ENCODE measurements at places on chromosomes 2 and 18.

DNA sequence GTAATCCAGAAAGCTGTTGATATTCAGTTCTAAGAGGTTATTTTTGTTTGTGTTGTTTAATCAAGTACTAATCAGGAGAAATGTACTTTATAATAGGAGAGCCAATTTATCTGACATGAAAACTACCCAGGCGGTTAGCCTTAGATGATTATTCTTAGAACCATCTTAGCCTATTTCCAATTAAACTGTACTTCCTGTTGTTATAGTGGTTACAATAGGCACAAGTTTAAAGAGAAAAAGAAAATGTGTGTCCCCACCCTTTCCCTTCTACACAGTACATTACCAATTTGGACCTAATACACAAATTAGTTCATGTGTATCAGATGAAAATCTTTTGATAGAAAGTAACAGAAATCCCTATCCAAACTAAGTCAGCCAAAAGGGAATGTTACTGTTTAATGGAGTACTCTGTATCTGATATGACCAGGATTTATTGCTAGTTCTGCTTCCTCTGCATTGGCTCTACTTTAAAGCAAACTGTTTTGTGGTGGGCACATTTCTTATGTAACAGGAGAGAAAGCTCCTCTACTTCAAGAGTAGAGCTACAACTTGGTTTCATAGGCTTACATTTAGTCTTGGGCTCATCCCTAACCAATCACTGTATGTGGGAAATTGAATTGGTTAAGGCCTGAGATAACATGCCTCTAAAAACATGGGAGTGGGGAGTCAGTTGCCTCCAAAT is 217.9 kb downstream of the UBE2E3 start:
- no peak for DNase-seq

- no peak for DNase-seq
These were observed 8.0 kb downstream of the TNFRSF11A start for GRCh38 chr18:62332964-62333695.

DNA sequence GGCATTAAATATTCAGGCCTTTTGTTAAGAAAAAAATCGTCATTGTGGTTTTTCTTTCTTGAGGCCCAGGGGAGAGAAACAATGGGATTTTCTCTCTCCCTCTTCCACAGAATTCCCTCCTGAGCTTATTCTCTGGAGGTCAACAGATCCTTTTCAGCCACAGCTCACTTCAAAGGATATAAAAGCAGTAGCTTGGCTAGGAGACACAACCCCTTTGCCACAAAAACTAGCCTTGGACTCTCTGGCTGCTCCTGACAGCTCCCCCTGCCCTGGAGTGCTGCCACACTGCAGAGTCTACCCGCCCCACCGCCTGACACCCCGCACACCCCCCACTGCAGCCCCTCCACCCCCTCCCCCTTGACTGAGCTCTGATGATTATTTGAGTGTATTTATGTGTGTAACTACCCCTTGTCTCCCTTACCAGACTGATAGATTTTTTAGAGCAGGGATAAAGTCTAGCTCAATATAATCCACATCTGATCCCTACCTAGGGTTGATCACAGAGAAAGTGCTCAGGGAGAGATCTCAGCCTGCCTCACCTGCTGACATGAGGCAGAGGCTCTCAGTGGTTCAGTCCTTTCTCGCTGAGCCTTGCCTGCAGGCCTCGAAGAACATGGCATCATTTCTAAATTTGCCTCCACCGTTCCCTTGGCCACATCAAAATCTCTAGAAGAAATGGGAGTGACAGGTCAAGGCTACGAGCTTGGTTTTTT is 132.2 kb upstream of the SP5 start:
- no peak for DNase-seq

DNA sequence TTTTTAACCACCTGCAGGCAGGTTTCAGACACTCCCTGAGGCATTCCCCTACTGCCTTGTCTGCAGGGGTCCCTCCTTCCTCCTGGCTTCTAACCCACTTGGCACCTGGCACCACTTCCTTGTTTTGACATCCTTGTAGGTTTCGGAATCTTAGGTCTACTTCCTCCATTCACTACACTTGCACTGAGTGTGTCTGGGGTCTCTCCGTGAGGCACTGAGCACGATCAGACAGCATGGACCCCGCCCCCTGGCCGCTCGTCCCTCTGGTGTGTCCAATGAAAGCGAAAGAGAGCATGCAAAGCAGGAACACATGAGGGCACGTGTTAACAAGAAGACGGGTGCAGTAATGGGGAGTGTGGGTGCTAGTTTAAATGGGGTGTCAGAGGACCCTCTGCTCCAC is 63.8 kb downstream of the HAUS1 start:
- no peak for DNase-seq

GRCh38 chr18:55096263-55096951 is 137.1 kb upstream of the CCDC68 start:
- DNase-seq, result peak; percentile 7

- DNase-seq, result no peak
These were observed 101.2 kb downstream of the APOB start for GRCh38 chr2:20942646-20943125.

DNA sequence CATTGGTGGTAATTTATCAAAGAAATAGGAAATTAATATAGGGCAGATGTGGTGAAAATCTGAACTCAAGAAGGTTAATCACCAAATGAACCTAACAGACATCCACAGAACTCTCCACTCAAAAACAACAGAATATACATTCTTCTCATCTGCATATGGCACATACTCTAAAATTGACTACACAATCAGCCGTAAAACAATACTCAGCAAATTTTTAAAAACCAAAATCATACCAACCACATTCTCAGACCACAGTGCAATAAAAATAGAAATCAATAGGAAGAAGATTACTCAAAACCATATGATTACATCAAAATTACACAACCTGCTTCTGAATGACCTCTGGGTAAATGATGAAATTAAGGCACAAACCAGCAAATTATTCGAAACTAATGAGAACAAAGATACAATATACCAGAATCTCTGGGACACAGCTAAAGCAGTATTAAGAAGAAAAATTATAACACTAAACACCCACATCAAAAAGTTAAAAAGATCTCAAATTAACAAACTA is 31.0 kb downstream of the RBM43 start:
- no peak for DNase-seq

GRCh38 chr2:85490861-85491755 is 47.9 kb upstream of the MAT2A start:
- no peak for DNase-seq

DNA sequence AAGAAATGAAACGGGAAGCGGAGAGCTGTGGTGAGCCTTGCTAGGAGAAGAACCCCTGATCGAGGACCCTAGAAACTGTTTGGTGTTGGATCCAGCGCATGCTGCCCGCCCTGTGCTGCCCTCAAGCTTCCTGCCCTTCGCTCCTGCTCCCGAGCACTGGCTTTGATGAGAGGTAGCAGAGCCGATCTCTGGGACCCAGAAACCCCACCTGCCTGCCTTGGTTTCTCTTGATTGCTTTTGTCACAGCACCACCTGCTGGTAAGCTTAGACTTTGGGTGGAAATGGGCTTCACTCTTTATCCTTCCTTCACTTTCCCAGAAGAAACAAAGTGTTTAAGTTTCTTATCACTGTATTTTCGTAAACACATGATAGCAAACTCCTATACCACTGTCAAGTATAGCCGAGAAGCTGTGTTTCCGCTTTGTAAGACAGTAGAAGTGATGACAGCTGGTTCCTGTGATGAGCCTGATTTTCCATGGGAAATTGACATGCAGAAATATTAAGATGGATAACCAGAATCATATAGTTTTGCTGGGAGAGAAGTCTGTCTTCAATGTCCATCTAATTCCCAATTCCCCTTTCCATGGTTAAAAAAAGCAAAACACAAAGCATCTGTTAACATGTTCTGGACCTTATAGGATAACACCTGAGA is 267.4 kb downstream of the PHLPP1 start:
- peak; percentile 36 for DNase-seq

DNA sequence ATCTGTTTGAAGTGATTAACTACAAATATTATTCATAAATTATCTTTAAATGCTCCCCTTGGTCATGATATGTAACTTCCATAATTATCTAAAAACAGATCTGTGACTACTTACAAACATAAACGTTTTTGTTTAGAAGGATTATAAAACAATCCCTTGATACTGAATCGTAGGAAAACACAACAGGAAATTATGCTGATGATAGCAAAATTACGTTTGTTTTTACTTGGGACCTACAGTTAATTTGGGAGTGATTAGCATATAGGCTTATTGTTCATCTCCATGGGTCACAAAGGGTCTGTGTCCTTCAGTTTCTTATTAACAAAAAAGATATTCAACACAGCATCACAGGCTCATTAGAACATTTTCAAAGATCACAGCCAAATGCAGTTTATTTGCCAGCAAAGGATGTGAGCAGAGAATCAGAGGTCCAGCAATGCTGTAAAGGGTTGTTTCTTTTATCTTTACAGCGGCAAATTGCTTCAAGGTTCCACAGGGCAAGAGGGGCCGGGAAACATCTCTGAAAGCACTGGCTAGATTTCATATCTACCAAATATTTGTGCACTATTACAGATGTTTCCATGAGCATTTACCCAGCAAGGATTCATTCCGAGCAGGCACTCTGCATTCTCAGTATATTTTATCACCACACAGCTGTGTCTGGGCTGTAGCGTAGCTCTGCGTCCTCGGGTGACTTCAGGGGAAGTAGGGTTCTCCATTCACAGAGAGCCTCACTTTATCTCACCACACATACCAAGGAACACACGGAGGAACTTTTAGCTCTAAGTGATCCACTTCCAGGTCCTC is 4.1 kb downstream of the CCDC195 start:
- DNase-seq, result no peak

DNA sequence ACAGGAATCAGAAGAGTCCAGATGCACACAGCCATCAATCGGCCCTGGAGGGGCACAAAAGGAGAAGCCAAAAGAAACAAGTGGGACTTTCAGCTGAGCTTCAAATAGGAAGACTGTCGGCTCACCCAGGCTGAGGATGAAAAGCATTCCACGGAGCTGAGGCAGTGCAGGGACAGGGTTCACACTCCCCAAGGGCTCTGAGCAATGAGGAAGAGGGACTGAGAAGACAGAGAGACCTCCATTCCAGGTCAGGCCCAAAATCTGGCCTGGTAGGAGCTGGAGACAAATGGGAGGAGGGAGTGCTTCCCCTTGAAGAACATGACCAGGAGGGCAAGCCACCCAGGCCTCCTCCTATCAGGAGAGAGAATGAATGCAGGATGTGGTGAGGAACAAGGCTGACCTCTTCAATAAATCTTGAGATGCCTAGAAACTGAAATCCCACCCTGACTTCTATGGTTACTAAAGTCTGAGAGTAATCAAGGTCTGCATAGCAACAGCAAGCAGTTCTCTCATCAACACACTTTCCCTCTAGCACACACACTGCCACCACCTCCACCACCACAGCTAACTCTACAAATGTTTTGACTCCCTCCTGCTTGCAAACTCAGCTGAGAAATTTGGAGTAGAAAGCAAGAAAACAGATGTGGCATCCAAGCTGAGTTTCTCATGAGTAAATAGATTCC is 434.4 kb downstream of the TNS1 start:
- DNase-seq, result no peak

DNA sequence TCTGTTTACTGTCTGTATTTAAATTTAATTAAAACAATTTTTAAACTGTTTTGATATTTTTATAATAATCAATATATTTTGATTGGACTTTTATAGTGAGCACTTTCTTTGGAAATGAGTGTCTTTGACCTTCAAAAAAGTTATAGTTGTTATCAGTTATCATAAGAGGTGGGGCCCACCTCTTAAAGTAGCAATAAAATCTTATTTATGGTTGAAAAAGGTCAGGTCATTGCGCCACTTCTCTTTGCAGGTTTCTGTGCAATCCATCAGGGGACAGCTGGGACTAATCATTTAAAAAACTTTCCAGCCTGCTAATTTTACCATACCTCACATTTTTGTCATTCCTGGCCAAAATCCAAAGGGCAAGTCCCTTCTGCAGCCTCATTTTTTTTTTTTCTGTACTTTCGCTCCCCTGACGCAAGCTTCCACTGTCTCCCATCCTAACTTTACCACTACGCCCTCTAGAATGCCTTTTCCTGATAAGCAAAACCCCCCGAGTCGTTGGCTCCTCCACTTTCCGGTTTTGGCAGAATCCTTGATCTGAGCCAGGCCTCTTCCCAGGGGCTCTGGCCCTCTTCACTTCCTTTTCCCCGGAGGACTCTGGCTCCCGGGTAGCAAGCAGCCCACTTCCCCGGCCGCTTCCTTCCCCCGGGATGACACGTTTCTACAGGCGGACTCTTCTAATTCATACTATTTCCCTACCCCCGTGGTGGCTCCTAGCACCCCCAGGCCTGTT is 1.1 kb upstream of the SEH1L start:
- DNase-seq, result peak; percentile 93

GRCh38 chr2:14587119-14587518 is 45.4 kb upstream of the LRATD1 start:
- DNase-seq, result no peak

- no peak for DNase-seq
These were observed 26.6 kb downstream of the MYL1 start for GRCh38 chr2:210288408-210288807.

DNA sequence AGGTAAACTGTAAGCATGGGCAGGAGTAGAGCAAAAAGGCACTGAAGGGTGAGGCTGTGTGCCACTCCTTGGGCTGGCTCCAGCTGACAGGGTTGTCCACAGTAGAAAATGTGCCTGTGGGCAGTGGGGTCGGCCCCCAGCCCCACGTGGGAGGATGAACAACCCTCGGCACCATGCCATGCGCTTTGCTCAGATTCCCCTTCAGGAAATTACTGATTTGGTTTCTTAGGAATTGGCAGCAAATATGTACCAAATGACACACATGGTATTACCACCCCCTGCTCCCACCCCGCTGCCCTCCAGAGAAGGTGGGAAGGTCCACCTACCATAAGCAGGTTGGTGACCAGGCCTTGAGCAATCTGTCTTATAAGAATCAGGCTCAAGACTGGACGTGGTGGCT is 13.6 kb downstream of the ADCY3 start:
- DNase-seq, result no peak

DNA sequence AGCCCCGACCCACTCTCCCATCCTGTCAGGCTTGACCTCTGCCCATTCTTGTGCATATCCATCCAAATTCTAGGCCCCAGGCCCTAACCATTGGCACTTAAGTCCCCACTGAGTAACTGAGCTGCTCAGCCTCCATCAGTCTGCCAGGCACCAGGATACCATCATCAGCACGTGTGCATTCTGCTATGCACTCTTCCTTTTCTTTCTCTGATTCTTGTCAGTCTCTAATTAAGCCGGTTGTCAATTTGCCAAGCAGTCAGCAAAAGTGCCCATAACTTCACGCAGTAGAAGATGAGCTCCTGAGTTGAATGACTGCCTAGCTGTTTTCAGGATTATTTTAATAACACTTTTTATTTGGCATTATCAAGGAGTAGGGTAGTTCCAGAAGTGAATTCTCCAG is 107.2 kb downstream of the FEZ2 start:
- DNase-seq, result no peak

GRCh38 chr2:9657083-9657482 is 26.3 kb upstream of the YWHAQ start:
- peak; percentile 70 for DNase-seq

GRCh38 chr18:50051288-50051687 is 143.7 kb downstream of the MYO5B start:
- DNase-seq, result peak; percentile 25

Measured in HepG2 (cell line).